CMK (cell line): ENCODE measurements at places on chromosomes 3 and 15.

DNA sequence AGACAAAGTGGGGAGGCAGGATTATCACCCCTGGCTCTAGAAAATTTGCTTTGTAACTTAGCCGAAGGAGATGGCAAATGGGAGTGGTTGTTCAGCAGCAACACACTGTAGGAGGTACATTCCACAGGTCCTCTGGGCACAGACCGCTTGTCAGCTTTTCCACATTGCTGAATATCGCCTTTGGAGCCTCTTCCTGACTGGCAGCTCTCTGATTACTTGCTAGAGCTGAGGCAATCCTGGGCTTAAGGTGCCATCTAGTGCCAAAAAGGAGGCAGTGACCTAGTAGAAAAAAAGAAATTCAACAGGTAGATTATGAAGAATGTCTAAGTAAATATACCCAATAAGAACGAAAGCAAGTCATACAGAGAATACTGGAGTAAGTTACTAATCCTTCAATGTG lies 13.1 kb upstream of the SCN5A start:
- no peak for DNase-seq

DNA sequence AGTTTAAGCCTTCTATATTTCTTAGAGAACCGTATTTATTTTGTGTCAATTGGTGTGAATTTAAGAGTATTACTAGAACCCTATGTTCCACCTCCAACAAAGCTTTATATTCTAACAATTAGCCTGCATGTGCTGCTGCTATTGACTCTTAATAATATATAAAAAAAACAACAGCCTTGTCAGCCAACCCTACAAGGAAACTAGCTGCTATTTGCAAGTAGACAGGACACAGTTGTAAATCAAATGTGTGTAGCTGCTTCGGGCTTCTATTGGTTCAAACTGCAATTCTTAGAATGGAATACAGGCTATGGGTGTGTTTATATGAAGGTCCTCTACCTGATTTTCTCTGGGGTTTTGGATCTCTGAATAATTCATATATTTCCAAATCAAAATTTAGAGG lies 60.7 kb downstream of the ZBTB20 start:
- no peak for DNase-seq

DNA sequence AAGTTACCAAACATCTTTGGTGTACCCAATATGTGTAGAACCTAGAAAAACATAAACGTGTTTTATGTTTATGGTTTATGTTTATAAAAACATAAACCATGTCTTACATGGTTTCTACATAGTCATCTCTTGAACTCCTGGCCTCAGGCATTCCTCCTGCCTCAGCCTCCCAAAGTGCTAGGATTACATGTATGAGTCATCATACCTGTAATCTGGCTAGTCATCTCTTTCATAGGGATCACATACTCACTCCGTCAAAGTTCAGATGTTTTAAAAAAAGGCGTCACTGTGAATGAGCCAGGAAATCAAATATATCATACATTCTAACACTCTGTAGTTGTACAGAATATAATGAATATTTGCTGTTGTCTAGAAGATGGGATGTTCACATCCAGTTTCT lies 178.6 kb downstream of the CPNE4 start:
- DNase-seq: no peak

DNA sequence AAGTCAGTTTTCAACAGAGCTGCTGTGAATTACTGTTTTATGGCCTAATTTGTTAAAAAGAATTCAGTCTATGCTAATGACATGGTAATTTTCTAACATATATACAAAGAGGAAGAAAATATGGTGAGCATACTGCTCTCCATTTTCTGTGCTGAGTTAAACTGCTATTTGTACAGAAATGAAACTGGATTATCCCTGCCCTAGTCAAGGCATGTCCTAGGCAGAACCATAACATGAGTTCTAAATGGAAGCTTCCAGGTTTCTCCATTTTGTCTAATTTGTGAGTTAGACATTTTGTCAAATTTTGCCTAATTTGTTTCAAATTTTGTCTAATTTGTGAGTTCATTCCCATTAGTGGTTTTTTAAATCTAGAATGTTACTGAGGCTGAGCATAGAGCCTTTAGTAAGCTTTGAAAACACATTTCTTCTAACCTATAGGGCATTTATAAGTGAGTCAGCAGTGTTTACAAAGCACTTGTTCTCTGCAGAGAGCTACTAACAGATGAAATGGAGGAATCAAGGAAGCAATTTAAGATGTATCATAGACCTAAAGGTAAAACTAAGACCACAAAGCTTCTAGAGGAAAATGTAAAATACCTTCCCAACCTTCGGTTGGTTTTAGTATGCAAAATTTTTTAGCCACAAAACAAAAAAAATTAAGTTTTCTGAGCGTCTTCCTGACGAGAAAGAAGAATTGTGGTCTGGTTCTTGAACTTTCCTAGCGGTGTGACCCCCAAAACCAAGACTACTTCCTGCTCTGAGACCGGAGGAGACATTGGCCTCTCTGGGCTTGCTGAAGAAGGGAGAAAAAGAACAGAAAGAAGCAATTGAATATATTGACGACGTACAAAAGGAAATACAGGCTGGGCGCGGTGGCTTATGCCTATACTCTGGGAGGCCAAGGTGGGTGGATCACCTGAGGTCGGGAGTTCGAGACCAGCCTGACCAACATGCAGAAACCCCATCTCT lies 9.8 kb downstream of the P2RY14 start:
- no peak for DNase-seq

DNA sequence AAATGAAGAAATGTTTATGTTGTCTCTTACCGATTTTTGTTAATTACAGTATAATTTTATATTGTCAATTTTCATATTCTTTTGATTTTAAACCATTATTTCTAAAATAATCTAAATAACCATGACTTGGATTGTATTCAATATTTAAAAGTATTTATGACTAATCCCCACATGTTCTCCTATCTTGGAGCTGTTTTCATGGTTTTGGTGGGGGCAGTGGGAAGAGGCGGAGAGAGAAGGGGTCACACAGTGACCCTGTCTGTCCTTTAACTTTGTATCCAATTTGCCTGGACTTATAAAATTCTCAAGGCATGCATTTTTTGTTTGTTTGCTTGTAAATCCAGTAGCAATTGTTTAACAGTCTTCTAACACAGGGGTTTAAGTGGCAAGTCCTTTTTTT lies 407.4 kb downstream of the NTRK3 start:
- no peak for DNase-seq

DNA sequence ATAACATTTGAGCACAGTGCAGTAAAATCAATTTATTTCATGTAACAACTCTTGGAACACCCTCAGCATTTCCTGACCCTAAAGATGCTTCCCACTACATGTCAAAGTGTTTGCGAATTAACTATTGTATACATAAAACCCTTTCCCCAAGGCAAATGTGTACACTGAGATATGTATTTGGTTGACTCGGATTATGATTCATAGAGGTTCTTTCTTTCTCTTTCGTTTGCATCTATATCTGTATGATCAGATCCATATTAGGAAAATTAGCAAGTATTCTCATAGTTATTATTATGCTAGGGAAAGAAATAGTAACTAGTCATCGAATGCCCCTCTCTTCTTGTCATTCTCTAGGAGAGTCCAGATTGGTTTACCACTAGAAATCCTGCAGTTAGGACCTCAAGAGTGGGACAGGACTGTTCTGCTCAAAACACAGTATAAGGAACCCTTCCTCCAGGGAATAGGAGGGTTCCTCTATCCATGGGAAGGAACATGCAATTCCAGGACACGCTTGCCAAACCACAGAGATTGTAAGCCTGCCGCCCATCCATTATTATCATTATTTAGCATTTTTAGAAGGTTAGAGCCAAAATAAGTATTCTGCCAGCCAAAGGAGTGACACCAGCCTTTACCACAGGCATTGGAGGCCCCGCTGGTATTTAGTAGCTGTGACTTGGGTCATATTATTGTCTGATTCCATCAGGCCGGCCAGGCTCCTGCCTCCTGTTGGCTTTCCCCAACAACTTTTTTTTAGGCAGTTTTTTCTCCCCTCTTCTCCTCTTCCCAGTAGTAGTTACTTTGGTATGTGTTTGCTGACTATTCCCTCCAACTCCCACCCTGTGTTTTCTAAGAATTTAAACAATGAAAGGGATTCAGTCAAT lies 100.7 kb downstream of the GALK2 start:
- DNase-seq: no peak

- no peak for DNase-seq
These were observed 30.6 kb downstream of the CRTAP start for GRCh38 chr3:33144433-33144832.

GRCh38 chr3:186457236-186457635 lies 86.9 kb downstream of the CRYGS start:
- DNase-seq: no peak
